Naive B cell (primary cell): ENCODE measurements at places on chromosomes 5 and 9.
A peak's percentile ranks its signal among the peaks of the same experiment; 100 is the strongest.

- no peaks in the 10 kb centered on the region for H3K27me3 ChIP-seq
- no peak overlapping the region for H3K27ac ChIP-seq
- H3K4me3 ChIP-seq, result no peak overlapping the region
- DNase-seq, result no peak
- H3K36me3 ChIP-seq, result peaks cover 12% of the 10 kb centered on the region
Observed at GRCh38 chr9:94794476-94795167, 68.1 kb downstream of the AOPEP start.

DNA sequence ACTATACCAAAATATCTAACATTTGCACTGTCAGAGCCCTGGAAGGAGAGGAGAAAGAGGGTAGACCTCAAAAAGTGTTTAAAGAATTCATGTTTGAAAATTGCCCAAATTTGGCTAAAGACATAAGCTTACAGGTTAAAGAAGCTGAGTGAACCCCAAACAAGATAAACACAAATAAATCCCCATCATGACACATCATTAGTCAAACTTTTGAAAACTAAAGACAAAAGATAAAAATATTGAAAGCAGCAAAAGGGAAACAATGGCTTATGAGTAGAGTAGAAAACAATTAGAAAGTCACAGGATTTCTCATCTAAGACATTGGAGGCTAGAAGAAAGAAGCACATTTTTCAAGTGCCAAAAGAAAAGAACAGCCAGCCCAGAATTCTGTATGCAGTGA, 6.1 kb upstream of the UBLCP1 start:
- H3K4me3 ChIP-seq, result no peak overlapping the region
- no peak for DNase-seq
- H3K27ac ChIP-seq, result no peak overlapping the region

- peak overlapping the region; percentile 89 for H3K4me3 ChIP-seq
- no peaks in the 10 kb centered on the region for H3K4me1 ChIP-seq
- no peaks in the 10 kb centered on the region for H3K36me3 ChIP-seq
- no peaks in the 10 kb centered on the region for H3K27me3 ChIP-seq
Observed at GRCh38 chr5:149731332-149731616, 1.2 kb downstream of the PPARGC1B start.

GRCh38 chr5:10120934-10121333, 128.8 kb downstream of the ATPSCKMT start:
- no peaks in the 10 kb centered on the region for H3K27me3 ChIP-seq
- H3K36me3 ChIP-seq, result no peaks in the 10 kb centered on the region
- H3K27ac ChIP-seq, result no peak overlapping the region
- DNase-seq, result no peak
- H3K4me1 ChIP-seq, result no peaks in the 10 kb centered on the region
- H3K4me3 ChIP-seq, result no peak overlapping the region
